ENCODE measurements at places on chromosomes 2 and 18.

- no peak for DNase-seq
Measured at GRCh38 chr18:1383465-1383864, 478.8 kb downstream of the ADCYAP1 start.

GRCh38 chr18:3120356-3120755, 99.4 kb downstream of the MYOM1 start:
- DNase-seq, result no peak

GRCh38 chr2:40287195-40287594, 164.7 kb downstream of the SLC8A1 start:
- DNase-seq, result no peak

DNA sequence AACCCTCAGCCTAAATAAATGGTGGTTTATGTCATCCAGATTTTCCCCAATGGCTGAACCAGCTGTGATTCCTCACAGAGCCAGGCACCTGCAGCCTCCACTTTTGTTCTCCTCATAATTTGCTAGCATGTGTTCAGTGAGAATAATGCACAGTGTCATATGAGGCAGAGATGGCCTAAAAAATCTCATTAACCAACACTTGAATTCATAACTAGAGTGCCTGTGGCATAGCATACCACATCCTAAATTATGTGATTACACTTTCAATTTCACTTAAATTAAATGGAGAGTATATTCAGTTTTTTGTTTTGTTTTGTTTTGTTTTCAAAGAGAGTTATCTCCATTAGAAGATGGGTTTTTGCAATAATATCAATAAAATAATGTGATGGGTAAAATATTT, 488.0 kb downstream of the CBLN2 start:
- DNase-seq, result no peak

GRCh38 chr2:9844576-9844975, 1.3 kb downstream of the TAF1B start:
- DNase-seq, result no peak
